ENCODE measurements at places on chromosomes 4 and X.

GRCh38 chrX:87525771-87526229 is 8.2 kb downstream of the KLHL4 start:
- DNase-seq, result no peak

DNA sequence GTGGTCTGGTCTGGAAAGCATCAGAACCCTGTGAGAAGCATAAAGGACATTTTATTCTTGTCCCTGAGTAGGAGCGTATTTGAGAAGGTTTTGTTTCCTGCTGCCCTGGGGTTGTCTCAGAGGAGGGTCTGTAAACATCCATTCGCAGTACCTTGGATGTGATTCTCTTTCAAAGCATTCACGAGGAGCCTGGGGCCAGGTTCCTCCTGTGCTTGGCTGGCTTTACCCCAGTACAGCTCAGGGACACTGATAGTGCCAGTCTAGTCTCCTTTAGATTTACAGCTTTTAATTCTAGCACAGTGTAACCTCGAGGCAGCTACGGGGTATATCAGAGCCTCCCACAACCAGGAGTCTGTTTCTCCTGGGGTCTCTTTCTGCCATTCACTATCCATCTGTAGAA is 2.7 kb downstream of the CLRN2 start:
- DNase-seq, result no peak

DNA sequence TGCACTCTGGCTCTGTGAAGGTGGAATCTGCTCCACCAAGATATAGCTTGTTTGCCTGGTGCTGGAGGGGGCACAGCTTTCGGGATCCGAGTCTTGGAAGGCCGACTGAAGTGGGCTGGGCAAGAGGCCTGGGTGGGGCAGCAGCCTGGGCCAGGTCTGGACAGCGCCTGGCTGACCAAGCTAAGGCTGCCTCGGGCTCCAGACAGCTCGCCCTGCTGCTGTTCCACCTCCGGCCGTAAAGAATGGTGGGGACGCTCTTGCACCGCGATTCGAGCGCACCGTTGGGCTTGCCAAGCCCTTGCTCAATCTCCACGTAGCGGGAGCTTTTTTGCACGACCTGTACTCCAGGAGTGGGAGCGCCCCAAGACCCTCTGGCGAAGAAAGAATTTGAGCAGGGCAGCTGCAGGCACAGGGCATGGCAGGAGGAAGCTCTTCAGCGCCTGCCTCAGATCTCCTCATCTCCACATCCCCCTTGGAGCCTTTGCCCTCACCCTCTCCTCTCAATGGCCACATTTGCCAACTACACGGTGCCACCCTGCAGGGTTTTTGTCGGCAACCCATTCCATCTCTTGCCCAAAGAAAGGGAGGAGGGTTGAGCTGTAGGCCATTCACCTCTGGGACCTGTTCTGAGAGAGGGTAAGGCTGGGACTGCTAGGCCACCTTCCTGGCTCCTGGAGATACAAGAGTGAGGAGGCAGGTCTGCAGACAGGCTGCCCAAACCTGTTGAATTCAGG is 18.9 kb downstream of the CNGA2 start:
- no peak for DNase-seq

DNA sequence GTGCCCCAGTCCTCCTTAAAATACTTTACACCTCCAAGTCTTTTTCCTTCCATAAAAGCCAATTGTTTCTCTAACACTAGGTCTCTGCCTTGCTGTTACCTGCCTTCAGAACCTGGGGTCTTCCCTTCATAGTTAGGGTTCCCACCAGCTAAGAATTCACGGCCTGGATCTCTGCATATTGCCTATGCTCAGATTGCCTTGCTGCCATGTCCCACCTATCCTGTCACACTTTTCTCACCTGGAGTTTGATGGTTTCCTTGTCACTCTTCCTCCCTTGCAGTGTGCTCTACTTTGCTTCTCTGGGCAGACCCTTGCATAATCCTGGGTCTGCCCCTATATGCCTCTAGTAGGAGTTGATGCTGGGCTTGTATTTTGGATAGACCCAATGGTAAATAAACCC is 36.6 kb upstream of the TMPRSS11E start:
- DNase-seq, result no peak

- no peak for DNase-seq
Measured at GRCh38 chr4:18636001-18636585, 614.5 kb upstream of the LCORL start.

DNA sequence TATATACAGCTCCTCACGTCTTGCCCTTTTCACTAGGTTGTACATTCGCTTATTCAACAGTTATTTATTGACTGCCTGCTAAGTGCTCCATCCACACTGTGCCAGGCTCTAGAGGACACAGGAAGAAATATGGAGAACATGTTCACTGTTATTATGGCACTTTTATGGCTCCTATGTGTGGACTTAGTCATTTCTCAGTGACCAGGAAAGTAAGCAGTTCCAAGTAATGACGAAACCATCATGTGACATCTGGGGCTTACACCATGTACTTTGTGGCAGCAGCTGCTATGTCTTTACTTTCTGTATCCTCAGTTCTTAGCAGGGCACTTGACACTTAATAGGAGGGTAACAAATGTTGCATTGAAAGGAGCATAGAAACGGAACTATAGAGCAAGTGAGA is 278.0 kb downstream of the ANK2 start:
- DNase-seq, result no peak

DNA sequence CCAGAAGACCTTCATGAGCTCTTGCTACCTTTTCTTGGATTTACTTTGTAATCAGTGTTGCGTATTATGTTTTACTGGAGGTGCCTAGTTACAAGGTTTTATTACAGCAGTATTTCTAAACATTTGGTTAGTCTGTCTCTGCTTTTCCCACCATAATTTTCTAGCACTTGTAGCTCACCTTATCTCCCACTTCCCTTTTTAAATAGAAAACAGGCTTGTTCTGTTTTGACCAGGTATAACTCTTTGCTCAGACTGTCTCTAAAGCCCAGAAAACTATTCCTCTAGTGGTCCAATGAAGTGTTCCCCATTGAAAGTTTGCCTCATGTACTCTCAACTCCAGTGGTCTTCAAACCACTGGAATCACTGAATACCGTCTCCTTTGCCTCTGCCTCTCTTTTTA is 43.9 kb downstream of the AFF1 start:
- no peak for DNase-seq

DNA sequence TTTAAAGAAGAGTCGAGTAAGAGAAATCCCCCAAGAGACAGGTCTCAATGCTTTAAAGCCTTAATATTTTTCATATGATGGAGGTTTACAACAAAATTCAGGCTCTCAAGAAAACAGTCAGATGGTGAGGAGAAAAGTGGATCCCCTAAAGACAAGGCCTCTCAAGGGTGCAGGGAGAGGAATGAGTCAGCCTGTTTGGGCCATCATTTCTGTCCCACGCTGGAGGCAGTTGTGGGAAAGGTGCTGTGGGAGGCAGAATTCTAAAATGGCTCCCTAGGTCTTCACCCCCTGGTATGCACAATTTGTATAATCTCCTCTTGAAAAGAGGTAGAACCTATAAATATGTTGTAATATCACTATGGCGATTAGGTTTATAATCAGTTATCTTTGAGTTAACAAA is 4.6 kb upstream of the TIFA start:
- DNase-seq, result no peak

DNA sequence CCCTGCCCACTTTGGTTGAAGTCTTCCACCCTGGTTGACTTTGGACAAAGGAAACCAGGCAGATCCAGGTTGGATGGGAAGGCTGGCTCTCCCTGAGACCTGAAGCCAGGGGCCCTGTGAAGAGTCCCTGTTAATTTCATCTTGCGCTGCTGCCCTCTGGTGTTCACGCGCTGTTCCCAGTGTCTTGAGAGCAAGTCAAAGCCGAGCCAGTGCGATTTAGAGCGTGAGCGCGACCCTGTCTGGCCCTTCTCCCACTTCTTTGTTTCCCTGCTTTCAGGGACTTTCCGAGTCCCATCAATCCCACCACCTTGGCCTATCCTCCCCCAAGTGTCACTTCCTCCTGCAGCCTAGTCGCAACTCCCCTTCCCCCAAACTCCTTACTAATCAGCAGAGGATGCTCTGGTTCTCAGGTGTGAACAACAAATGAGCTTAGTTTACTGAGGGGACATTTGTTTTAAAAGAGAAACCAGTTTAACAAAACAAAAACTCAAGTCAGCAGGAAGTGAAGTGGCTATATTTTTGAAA is 25.8 kb upstream of the CHRNA9 start:
- DNase-seq, result peak; percentile 87

DNA sequence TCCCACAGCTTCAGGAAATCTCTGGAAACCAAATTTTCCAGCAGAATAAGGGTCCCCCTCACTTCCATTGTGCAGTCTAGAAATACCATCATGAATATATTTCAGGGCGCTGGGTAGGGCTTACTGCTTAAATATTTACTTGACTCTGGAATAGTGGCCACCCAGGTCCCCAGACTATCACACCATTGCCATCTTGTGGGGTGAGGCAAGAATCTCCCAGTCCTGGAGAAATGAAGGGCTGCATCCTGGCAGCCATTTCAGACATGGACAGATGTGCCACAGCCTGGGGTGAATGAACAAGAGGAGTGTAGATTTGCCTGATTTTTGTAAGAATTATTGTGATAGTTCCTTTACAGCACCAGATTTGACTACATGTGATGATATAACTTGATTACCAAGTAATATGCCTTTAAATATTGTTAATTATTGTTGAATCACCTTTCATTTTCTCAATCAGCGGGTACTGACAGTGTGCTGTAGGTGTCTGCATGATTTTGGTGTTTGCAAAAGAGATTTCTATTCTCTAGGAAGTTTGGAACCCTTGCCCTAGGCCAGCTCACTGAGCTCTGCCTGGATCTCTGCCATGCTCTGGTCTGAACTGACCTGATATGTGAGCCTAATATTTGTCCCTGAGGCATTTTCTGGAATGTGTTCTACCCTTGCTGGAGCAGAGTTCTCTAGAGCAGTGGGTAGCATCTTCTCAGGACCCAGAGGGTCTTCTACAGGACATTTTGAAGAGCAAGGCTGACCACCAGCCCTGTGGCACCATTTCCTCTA is 183.4 kb downstream of the KIT start:
- DNase-seq, result no peak

DNA sequence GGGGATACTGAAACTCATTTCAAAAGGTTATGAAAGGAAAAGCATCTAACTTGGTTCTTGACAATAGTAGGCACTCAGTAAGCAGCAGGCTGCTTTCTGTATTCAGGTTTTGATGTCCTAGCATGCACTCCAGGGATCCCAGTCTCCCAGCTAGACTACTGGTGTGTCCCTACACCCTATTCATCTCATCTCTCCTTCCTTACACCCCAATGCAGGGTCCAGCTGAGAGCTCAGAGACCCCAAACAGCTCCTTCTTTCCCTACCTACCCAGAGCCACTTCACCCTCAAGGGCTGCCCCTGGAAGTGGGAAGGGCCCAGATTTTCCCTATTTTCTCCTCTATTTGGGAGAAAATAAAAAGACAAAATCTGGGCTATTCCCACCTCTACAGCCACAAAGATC is 1.6 kb upstream of the EFNB1 start:
- no peak for DNase-seq

DNA sequence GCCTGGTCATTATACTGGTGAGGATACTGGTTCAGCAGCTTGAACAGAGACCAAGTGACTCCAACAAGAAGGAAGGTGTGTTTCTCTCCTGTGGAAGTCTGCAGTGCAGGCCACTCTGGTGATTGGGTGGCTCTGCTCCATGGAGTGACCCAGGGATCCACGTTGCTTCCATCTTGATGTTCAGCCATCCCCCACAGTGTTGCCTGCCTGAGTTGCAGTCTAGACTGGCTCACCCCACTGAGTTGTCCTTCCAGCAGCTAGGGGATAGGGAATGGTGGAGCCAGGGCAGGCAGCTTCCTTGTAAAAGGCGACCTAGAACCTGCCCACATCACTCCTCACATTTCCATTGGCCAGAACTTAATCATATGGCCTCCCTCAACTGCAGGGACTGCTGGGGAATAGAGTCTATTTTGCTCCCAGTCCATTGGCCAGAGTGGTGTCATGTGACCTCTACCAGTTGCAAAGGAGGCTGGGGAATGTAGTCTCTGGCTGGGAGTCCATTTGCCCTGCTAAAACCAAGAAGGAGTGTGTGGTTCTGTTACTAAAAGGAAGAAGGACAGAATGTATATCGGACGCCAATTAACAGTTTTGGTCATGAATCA is 8.0 kb downstream of the MAN2B2 start:
- DNase-seq, result peak; percentile 24

GRCh38 chr4:13493793-13494192 is 9.7 kb upstream of the RAB28 start:
- no peak for DNase-seq

DNA sequence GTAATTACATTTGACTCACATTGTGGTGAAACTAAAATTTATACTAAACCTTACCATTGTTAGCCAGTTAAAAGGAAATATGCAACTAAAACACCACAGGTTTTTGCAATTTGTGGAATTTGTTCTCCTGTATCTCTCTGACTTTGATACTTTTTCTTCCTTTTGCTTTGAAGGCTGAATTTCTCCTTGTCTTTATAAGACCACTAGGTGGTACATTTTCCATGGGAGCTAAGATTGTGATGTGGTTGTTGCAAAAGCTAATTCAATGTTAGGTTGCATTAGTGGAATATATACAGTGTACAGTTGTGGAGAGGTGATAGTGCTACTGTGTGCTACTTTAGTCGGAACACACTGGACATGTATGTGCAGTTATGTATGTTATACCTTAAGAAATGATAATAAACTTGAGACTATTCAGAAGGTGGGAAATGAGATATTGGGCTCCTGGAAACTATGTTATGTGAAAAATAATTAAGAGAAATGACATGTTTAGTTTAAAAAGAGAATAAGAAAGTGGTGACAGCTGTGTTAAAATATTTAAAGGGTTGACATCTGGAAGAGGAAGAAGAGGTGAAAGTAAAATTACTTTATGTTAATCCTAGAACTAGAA is 70.3 kb downstream of the ARL9 start:
- DNase-seq, result peak; percentile 27

DNA sequence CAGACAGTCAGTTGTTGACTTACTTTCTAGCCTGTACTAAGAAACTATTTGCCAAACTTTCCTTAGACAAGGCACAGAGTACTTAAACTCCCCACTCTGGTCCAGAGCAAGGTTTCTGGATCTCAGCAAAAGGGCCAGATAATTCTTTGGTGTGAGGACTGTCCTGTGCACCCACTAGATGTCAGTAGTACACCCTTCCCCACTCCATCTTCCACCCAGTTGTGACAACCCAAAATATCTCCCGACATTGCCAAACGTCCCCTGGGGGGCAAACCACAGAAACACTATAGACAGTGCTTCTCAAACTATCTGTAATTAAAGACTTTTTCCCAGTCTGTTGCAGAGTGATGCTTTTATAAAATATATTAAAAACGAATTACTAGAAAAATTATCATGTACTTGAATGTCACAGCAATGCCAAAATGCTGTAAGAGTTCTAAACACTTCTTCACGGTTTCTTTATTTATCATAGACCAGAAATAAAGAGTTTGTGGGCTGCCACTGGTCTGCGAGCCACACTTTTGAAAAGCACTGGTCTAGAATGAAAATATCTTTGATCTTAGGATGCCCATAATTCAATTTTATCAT is 203.5 kb downstream of the PRDM5 start:
- DNase-seq, result no peak

DNA sequence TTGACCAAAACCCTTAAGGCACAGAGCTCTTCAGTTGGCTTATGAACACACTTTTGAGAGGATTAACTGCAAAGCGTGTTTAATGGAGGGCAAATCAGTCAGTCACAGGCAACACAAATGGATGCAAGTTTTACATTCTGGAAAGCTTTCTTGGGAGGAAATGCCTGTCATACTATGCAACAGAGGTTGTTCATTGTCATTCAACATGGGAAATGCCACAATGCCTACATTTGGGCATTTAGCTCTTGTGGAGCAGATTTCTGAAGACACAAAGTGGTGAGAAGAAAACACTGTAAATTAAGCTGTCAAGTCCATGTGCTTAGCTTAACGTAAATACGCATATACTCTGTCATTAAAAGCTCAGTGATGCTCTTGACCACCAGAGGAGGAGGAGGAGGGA is 41.1 kb downstream of the CBLL2 start:
- no peak for DNase-seq

GRCh38 chr4:89509708-89510281 is 202.2 kb upstream of the GPRIN3 start:
- peak; percentile 22 for DNase-seq

Data from T-helper 2 cell (primary cell).